Activated gamma-delta T cell treated with anti-CD3 and anti-CD28 coated beads, Interleukin-2, amount 50 U/mL, for 16 hours (primary cell): ENCODE measurements at places on chromosomes 4 and X.

DNA sequence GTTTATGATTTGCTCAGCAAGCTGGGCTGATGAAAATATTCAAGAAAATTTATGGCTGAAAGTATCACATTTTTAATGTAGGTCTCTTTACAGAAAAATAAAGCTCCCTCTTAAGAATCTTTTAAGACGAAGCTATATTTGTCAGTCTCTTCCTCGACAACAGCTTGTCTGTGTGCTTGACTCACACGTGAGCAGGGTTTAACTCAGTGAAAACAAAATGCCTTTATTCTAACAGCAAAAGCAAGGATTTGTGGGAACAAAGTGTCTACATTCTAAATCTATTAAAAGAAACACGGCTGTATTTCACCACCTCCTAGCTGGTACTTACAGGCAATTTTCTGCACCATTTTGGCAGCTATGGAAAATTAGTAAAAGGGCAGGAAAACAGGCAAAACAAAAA is 75.5 kb downstream of the NYX start:
- no peak for DNase-seq

DNA sequence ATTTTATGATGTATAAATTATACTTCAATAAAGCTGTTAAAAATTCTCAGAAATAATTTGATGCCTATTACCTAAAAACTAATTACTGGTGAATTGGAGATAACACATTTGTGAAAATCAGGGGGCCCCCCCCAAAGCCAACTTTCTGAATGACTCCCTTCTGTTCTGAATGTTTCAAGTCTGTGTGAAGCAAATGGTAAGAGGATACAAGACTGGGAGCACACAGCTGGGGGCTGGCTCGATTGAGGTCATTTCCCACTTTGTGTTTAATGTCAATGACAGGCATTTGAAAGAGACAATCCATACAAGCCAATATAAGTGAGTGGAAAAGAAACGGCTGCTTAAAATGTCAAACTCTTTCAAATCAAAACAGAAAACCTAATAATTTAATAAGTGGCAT is 155.8 kb downstream of the SH2D1A start:
- no peak for DNase-seq

DNA sequence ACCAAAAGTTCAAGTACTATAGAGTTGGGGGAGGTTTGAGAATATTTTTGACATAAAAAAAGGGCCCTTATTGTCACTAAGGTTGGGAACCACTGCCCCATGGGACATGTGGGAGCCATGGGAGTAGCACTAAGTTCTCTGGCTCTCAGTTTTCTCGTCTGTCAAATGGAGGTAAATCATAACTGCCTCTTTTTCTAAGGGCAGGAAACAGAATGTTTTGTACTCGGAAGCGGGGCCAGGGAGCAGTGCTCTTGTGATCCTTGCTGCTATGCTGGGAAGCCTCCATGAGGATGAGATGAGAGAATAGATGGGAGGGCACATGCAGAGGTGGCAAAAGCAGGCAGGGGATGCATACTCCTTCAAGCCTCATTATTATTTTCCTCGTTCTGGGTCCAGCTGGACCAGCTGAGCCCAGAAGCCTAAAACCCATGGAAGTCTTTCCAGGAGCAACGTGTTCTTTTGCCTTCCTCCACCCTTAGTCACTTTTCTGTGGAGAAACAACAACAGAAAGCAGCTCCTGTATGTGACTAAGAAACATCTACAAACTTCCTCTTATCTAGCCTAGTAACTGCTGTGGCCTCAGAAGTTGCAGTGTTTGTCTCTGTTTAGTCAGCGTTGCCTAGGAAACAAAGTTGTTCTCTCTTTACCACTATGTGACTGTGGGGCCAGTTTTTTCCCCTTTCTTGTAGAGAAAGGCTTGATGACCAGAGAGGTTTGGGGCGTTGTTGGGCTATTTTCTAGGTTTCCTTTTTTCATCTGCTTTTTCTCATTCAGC is 64.8 kb downstream of the TSC22D3 start:
- DNase-seq = peak; percentile 33

- DNase-seq = no peak
Observed at GRCh38 chr4:145183023-145183422, 2.6 kb upstream of the OTUD4 start.

DNA sequence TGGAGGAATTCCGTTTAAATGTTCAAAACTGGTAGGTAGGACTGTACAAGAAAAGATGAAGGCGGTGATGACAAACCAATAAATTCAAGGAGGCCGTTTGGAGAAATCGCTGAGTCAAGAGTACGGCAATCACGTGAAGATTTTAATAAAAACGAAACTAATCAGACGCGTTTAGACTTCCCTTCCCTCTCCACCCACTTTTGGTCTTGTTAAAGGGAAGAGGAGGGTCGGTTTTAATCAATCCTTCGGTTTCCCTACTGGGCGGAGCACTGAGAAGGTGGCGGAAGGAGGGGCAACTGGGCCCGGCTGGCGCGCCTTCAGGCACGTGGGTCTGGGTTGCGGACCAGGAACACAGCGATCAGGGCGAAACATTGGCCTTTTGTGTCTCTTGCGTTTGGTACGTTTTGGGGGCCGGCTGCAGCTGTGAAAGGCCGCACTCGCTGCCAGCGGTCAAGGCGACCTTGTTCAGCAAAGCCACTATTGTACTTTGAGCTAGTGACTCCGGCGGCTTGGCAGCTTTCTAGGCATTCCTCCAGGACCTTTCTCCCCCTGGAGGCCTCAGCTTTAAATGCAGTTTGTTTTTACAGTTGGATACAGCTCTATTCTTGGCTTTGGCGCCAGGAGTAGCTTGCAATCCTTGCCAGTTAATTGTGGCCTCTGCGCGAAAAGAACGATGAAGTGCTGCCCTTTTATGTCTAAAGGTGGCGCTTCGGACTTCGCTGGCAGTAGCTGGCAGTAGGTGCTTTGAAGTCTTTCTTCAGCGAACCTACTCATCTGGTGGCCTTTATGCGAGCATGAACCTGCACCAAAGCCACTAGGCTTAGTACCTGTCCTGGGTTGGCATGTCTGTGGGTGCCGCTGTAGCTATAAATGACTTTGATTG is 16.8 kb upstream of the LAMP2 start:
- DNase-seq = peak; percentile 17

DNA sequence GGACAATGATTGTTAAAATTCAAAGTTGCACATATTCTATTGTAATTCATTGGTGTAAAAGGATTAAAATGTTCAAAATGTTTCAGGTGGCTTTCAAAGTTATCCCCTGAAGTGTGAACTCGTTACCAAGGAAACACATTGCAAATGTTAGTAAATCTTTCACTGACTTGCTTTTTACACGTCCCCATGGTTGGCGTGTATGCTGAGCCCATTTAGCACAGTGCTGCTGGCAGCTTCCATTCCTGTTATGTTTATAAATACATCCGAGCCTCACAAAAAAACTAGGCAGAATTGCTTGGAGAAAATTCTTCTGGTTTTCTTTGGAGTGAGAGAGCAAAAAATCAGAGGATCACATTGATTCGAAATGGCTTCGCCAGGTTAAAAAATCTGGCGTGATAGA is 105.9 kb upstream of the HPGD start:
- no peak for DNase-seq

GRCh38 chrX:443536-444210 is 57.0 kb upstream of the PPP2R3B start:
- DNase-seq = no peak

DNA sequence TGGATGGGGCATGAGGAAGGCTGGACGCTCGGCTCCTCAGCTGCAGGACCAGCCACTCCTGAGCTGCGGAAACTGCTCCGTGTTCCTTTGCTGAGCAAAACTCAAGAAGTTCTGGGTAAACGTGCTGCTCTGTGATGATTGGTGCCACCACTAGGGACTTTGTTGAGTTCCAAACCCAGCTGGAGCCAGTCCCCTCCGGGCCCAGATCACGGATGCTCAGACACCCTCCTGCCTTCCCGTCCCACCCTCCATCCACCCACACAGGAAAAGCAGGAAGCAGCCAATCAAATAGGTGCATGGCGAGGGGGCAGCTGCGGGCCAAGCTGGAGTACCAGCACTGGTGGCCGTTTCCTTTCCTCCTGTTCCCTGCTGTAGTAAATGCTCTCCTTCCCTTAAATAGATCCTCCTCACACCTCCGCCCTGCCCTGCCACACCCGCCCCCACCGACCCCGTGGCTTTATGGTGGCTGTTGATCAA is 68.0 kb downstream of the ADRA2C start:
- no peak for DNase-seq

GRCh38 chrX:104270916-104271512 is 16.3 kb upstream of the ESX1 start:
- no peak for DNase-seq

DNA sequence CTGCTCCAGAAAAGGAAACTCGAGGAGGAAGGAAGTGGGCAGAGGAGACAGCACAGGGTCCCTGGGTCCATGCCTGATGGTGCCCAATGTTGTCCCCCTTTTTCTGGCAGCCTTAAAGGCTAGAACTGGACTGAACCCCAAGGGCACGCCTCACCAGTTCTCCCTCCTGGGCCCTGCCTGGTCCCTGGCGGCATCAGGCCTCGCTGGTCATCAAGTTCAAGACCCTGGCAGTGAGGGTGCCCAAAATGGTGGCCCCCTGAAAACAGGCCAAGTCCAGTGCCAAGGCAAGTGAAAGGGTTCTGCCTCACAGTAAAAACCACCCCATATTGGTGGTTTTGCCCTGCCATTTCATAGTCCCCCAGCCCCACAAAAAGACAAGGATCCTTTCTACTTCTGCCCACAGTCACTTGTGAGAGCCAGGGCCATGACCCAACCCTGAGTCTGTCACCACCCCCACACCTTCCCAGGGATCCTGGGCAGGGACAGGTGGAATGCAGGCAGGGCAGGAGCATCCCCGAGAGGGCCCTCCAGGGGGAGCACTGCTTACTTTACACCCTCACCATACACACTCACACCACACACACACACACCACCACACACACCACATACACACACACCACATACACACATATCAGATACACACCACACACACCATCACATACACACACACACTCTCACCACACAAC is 107.6 kb downstream of the DCTD start:
- no peak for DNase-seq

DNA sequence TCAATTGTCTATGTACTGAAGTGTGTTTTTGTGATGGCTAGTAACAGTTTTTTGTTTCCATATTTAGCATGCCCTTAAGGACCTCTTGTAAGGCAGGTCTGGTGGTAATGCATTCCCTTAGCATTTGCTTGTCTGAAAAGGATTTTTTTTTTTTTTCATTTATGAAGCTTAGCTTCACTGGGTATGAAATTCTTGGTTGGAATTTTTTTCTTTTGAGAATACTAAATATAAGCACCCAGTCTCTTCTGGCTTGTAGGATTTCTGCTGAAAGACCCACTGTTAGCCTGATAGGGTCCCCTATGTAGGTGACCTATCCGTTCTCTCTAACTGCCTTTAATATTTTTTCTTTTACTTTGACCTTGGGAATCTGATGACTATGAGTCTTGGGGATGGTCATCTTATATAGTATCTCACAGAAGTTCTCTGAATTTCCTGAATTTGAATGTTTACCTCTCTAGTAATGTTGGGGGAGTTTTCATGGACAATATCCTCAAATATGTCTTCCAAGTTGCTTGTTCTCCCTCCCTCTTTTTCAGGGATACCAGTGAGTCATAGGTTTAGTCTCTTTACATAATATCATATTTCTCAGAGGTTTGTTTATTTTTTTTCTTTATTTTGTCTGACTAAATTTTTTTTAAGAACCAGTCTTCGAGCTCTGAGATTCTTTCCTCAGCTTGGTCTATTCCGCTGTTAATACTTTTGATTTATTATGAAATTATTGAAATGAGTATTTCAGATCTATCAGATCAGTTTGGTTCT is 157.1 kb upstream of the PGRMC2 start:
- DNase-seq = no peak

DNA sequence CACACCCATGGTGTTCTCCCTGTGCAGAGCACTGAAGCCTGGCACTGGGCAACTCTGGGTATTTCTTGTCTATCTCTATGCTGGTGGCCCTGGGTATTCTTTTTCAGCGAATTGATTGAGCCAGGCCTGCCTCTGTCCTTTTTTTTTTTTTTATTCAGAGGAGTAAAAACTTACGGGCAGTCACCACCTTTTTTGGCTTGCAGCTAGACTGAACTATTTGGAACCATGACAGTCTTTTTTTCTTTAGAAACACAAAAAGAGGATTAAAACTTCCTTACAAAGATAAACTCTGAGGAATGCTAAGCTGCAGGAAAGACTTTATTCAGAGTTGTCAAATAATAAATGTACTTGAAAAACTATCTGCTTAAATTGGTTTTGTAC is 119.2 kb upstream of the STIM2 start:
- DNase-seq = no peak

DNA sequence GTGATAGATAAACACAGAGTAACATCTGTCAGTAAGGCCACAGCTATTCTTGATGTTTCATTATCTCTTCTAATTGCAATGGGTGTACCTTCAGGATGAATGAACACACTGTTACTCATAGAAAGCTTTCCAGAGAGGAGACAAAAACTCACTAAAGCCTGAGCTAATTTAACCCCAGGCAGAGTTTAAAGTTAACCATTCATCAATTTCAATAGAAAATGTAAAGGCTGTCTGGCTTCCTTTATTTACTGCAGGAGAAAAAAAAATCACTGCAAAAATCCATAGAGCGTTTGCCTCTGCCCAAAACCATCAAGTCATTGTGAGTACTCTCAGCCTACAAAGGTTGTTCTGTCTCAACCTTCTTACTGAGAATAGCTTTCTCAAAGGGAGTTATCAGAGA is 376.9 kb downstream of the PPP4R3C start:
- no peak for DNase-seq

GRCh38 chrX:39017716-39018115 is 216.5 kb downstream of the MID1IP1 start:
- no peak for DNase-seq

DNA sequence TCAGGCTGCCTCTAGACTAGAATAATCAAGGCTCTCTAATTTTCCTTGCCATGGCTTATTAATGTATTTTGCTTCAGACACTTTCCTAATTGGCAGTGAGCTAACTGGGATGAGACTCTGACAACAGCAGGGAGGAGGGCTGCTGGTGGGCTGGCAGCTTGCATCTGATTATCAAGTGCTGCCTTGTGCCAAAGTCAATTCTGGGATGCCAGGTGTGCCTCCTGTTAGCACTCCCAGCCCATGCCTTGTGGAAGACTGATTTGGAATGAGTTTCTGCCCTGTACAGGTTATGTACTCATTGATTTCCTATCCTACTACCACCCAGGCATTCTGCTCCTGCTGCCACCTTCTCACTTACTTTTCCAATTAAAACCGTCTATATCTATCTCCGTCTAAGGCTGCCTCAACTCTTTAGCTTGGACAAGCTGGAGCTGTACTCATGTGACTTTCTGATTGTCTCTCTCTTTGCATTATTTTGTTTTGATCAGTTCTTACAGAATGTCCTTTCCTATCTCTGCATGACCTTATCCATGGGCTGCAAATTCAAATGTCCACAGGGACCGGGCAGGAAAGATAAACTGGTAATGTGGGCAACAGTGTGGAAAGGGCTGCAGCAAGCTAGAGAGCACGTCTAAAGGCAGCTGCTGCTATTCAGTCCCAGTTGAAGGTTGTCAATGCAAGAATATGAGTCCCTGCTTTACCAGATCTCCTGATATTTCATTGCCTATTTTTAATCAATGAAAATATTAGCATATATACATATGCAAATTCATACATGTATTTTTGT is 112.6 kb downstream of the GABRA2 start:
- no peak for DNase-seq

GRCh38 chrX:12999422-12999821 is 24.5 kb downstream of the TMSB4X start:
- DNase-seq = peak; percentile 23

GRCh38 chr4:183831683-183832082 is 73.4 kb upstream of the STOX2 start:
- DNase-seq = no peak
